GM23248 (cell line): ENCODE measurements at places on chromosomes 7 and 10. TPM values are rescaled to one million over a fixed set of nuclear protein-coding genes. Genes with fewer than 3 reads are reported as not detected.

GSTK1 gene
- polyA plus RNA-seq: 149 and 153 TPM in 2 replicates

NEBL gene
- polyA plus RNA-seq: not detected in 2 replicates

PDZD8 gene
- 13.8 and 14.4 TPM in 2 replicates for polyA plus RNA-seq

PRPS1L1 gene
- not detected in 2 replicates for polyA plus RNA-seq

HTR7 gene
- 0.53 and 0.65 TPM in 2 replicates for polyA plus RNA-seq

ANLN gene
- 37.9 and 38.4 TPM in 2 replicates for polyA plus RNA-seq

NAPEPLD gene
- polyA plus RNA-seq: 9.9 and 10.8 TPM in 2 replicates

DNA sequence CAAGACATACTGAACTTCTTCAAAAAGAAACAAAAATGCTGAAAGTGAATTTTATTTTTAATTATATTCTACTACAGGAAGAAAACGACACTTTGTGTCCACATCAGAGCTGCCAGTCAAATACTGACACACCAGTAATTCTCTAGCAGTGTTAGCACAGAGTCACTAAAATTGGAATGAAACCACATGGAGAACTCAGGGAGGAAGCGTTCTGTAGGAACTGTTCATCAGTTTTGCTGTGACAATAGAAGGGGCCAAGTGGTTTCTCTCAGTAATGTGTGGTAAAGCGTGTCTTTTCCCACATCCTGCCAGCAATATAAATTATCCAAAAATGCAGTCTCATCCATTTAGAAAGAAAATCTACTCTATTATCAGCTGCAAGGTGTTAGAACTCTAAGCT lies 683.3 kb downstream of the GRM8 start:
- DNase-seq: no peak

DNA sequence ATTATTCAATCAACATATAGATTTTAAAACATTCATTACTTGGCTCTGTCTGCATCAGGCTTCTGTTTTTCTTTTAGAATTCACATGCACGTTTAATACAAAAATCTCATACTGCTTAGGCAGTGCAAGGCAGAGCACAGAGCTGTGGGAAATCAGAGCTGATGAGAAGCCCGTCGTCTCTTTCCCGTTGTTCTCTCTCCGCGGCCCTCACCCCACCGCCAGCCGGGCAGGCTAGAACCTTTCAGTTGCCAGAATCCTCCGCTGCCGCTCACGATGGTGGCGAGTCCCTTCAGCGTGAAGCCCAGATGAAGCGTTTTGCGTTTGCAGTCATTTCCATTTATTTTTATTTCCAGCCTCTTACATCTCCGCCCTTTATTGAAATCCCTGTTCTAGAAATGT lies 648.2 kb downstream of the SDK1 start:
- DNase-seq: no peak

DNA sequence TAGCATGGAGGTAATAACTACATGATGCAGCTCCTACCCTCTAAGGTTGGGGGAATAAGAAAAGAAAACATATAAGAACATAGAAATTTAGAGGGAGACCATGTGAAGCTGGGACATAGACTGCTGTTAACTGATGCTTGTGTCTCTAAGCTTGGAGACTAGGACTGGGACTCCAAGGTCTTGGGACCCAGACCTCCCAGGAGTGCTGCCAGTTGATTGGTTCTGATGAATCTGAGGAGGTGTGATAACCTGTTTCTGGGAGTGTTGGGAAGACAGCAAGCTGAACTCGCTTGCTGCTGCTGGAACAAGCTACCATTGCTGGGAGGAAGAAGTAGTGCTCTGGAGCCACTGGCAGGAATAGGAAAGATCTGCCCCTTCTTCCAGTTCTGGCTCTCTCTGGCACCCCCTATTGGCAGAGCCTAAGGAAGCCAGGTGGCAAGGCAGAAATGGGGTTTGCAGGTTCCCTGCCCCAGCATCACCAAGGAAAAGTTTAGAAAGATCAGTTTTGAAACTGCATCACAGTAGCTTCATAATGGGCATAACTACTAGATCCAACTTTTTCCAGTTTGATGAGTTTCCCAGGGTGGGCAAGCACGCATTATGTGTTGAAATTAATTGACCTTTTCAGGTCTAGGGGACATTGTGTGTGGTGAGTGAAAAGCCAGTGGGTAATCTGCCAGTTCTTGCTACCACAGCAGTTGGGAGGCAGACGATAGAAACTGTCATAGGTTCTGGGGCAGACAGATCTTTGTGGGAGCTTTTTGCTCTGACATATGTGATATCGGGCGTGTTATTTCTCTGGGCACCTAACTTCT lies 140.7 kb downstream of the SND1 start:
- peak; percentile 35 for DNase-seq

DNA sequence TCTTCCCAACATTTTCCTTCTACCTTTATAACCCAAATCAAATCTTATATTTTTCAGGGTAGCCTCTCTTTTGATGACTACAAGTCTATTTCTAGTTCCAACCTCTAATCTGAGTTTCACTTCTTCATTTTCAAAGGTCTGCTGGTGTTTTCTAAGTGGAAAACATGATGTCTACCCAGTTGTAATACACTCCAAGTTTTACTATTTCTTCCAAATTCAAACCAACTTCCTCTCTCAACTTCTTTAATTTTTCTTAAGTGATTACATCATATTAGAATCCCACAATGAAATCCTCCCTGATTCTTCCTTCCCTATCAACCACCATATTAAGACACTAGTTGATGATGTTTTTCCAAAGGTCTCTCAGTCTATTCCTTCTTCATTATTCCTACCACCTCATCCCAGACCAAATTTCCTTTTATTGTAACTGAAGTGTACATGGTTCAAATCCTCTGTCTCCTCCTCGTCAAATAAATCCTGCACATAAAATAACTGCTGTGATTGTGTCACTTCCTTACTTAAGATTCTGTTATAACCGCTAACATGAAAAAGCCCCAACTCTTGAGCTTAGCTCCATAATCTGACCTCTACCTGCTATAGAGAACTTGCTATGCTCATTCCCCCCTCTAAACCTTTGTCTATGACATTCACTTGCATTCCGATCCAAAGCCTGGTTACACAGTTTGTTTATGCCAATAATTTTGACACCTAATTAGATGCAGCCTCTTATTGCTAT lies 12.7 kb downstream of the TAS2R38 start:
- DNase-seq: no peak

- DNase-seq: peak; percentile 67
These were observed 110.8 kb upstream of the PTN start for GRCh38 chr7:137454246-137454724.
